ENCODE measurements at places on chromosomes 2 and 18.

DNA sequence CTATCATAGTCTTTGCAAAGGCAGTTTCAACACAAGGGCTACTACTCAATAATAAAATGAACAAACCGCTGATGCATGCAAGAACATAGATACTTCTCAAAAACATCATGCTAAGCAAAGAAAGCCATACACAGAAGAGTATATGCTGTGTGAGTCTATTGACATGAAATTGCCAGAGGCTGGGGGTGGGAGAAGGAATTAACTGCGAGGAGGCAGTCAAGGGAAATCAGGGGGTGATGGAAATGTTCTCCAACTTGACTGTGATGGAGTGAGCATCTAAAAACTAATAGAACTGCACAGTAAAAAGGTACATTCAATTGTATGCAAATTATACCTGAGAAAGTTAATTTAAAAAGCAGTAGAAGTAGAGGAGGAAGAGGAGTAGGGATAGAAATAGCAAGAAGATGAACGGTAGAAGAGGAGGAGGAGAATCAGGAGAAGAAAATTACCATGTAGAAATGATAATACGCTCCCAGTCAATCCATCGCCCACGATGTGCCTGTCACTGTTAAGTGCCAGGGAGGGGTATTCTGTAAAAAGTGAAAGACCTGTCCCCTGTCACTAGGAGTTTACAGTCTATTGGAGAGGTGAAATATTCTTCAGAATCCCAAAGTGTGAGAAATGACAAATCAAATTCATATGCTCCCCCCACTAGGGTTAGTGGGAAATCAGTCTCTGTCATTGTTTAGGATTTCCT, 90.3 kb downstream of the B3GNT2 start:
- DNase-seq, result no peak

DNA sequence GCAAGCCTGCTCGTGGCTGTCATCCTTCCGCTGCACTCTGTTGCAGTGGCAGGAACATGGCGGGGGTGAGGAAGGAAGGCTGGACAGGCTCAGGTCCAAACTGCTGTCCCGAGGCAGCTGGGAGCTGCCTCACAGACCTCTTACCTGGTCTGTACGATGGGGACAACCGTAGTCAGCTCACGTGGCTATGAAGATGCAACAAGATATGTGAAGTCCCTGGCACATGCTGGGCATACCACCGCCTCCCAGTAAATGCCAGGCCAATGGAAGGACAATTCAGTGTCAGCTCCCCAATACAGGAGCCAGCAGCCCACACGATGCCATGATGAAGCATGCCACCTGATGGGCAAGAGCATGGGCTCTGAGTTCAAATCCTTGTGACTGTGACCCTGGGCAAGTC, 344.4 kb downstream of the CYRIA start:
- DNase-seq, result no peak

DNA sequence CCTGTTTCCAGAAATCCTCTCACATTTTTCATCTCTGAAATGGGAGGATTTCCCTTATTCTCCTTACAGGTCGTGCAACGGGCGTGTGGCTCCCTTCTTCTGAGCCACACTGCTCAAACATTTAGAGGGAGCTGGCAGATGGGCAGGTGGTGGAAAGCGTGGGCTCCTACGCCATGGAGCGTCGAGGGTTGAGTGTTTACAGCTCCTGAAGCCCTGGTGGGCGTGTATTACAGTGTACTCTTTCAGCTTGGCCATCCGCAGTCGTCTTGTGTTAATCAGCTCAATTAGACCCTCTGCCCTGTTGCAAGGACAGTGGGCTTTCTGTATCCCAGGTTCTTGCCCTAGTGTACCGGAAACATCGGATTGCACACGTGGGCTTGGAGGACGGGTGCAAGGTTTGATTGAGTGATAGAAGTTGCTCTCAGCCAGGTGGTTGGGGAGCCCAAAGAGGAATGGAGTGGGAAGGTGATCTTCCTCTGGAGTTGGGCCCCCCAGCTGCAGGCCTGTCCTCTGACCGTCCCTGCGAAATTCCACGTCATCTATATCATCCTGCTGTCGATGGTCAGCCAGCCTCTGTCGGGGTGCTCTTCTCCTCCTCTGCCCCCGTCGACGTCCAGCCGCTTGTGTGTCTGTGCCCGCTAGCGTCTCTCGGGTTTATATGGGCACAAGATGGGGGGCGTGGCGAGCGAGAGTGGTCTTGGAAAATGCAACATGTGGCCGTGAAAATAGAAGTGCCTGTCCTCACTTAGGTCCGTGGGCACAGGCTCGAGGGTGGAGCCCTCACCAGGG, 120.3 kb upstream of the DSEL start:
- no peak for DNase-seq

DNA sequence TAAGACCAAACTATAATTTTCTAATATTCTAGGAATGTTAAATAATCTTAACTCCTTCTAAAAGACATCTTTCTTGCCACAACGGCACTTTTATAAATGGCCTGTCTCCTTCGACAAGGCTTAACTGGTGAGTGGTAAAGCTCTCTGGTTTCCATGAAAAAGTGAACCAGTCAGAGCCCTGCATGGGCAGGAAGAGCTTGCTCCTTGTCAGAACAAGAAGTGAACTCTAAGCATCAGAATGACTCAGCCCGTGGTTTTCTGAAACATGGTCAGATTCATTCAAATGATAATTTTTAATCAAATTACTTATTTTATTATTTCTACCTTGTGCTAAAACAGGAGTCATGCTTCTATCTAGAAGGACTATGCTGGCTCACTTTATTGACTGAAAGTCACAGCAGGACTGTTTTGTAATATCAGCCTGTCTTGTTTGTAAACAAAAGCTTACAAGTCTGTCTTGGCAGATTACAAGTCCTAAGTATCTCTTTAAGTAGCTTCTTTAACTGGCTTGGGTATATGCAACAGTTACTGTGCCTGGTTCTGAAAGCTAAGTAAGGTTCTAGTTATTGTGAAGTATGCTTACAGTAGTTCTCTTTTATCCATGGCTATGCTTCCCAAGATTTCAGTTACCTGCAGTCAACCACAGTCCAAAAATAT, 245.4 kb downstream of the NAPG start:
- DNase-seq, result no peak

DNA sequence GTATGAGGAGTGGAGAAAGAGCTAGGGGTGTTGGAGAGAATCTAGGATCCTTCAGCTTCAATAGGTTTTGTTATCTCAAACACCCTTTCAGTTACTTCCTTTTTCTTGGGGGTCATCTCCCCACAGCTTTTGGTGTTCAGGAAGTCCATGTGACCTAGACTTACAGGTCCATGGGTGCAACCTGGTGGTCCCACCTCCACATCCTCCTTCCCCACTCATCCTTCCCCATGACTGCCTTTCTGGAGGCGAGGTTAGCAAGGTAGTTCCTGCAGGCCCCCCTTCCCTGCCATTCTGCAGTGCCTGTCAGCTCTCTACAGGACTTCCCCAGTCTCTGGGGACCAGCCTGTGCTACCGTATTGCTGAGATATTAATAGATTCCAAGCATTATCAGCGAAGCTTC, 107.6 kb downstream of the TMEM17 start:
- DNase-seq, result no peak

DNA sequence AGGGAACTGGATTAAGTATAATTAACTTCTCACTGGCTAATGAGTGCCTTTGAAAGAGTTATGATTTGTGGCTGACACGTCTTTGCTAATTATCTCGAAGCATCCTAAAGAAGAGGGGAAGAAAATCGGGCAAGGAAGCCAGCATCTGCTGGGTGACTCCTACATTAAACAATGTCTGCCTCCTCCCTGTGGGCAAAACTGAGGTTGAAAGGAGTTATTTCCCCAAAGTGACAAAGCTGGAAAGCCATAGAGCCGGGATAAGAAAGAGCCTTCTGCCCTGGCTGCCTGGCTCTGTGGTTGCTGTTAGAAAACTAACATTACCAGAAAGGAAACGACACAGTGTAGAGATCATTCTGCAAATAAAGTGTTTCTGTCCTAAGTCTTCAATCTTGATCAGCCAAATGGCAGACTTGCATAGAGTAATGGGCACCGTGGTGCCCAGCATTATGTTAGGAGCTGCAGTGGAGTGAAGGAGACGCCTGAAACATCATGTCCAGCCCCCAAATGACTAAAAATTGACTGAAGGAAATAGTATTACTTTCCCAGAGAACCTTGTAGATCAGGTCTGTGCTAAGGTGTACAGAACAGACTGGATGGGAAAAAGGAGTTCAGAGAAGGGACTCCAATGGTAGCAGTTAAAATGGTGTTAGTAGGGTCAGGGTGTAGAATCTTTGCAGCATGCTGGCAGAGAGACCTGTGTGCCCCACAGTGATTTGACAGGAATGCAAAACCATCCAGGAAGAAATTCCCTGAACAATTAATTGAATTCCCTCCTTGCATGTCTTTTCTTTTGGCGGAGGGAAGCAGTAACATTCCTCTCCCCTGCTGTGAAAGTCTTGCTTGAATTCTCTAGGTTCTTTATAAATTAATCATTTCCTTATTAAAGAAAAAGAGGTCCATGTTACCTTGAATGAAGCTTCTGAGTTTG, 44.4 kb downstream of the ALPK2 start:
- no peak for DNase-seq

DNA sequence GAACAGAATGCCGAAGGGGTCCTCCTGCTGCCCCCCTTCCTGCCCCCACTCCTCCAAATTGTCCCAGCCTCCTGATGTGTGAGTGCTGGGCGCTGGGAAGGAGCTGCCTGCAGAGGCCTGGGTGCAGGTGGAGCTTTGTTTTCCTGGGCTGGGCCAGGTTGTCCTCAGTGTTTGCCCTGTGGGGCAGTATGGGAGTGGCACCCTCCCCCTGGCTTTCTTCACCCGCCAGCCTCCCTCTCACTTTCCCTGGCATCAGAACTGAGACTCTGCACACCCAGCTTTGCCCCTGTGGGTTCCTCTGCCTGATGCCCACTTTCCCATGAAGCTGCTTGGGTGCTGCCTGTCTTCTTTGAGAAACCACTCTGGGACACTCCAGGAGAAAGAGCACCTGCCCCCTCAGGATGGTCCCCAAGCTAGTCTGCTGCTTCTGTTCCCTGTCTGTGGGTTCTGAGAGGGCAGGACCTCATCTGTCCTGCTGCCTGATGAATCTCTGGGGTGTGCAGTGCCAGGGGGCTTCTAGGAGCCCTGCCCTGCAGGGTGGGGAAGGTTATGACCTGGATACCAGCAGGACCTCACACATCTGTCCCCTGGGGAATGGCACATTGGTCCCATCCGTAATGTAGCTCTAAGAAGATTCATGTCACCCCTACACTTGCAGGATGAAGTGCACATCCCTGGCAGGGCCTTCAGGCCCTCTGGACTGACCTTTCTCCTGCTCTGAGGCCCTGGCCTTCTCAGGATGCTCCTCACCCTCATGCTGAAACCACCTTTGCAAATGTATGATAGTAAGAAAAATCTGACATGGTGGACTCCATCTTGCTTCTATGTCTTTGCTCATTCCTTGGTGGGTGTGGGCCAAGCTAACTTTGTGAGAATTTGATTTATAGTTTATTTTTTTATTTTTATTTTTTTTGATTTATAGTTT, 146.8 kb upstream of the HS6ST1 start:
- DNase-seq, result no peak

GRCh38 chr2:78739282-78739681, 286.2 kb upstream of the REG3G start:
- DNase-seq, result no peak

- DNase-seq, result no peak
These were observed 765 bp upstream of the ID2 start for GRCh38 chr2:8680822-8681760.

GRCh38 chr18:61554117-61554776, 221.0 kb downstream of the CDH20 start:
- DNase-seq, result no peak

All from H54 (cell line).